ENCODE measurements at places on chromosomes 3 and 15.
A peak's percentile ranks its signal among the peaks of the same experiment; 100 is the strongest.

DNA sequence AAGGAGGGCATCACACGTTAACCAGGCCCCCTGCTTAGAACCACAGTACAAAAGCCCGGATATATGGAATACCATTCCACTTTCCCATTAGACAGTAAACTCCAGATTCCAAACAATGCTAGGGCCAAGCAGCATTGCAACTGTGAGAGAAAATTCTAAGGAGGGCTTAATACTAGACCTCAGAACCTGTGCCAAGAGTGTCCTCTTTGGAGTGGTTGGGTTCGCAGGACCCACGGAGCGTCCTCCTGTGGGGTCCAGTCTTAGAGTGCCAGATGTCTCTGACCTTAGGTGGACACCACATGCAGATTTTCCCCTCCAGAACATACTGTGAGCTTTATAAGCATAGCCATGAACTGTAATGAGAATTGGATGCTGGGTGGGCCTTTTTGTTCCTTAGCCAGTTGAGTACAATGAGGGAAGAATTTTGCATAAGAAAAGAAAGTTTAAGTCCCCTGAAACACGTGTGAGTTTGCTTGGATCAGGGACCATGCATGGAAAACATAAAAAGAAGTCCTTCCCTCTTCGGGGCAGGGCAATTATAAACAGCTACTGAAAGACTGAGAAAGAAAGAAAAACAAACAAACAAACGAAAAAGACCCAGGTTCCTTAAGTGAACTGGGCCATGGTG, 325.7 kb downstream of the NEK10 start:
- no peak for DNase-seq

DNA sequence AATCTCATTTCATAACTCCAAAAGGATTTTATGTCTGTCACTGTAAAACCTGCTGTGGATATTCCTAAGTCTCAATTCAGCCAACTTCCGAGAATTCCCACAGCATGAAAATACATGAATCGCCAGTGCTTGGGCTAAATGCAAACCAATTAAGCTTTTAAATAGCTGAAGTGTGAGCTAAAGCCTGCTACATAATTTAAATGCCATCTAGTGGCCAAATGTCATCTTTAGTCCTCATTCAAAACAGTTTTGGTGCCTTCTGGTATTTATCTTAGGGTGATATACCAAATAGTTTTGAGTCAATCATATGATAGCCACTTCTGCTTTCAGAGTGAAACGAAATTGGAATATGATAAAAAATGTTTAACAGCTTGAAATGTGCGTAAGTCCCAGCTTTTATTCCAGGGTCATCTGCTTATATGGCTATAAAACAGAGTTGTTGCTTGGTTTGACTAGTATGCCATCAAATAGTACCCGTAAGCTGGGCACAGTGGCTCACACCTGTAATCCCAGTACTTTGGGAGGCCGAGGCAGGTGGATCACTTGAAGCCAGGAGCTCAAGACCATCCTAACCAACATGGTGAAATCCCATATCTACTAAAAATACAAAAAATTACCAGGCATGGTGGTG, 41.8 kb upstream of the CCNL1 start:
- no peak for DNase-seq

- peak; percentile 44 for DNase-seq
These were observed 3.3 kb downstream of the TUBGCP5 start for GRCh38 chr15:23035964-23036566.

GRCh38 chr3:158486200-158486599, 84.8 kb upstream of the MLF1 start:
- DNase-seq = no peak

GRCh38 chr3:151580591-151580990, 119.7 kb upstream of the IGSF10 start:
- DNase-seq = no peak

GRCh38 chr3:142706321-142707127, 17.3 kb upstream of the TRPC1 start:
- no peak for DNase-seq

- no peak for DNase-seq
These were observed 676.8 kb upstream of the UBE2E2 start for GRCh38 chr3:22526266-22526837.

- DNase-seq = no peak
These were observed 275.9 kb downstream of the DOCK3 start for GRCh38 chr3:50950591-50950990.

- no peak for DNase-seq
These were observed 138.3 kb downstream of the DIPK2A start for GRCh38 chr3:144109944-144110343.

GRCh38 chr15:100879061-100879463, 569 bp upstream of the ALDH1A3 start:
- no peak for DNase-seq

DNA sequence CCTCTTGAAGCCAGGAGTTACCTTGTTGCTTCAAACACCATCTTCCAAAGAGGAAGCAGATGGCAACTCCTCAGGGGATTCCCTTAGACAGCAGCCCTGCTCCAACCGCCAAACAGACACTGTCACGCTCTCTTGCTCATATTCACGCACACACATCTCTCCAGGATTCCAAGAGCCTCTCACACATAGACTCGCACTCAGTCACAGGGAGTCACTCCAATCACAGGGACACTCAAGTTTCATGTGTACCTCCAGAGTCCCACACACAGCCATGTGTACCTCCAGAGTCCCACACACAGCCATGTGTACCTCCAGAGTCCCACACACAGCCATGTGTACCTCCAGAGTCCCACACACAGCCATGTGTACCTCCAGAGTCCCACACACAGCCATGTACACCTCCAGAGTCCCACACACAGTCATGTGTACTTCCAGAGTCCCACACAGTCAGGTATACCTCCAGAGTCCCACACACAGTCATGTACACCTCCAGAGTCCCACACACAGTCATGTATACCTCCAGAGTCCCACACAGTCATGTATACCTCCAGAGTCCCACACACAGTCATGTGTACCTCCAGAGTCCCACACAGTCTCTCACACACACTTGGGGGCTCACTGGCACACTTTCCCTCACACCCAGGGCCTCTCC, 6.1 kb downstream of the VWA5B2 start:
- no peak for DNase-seq

- DNase-seq = no peak
These were observed 5.4 kb upstream of the FBN1 start for GRCh38 chr15:48650931-48651330.

GRCh38 chr15:100318880-100319279, 22.9 kb downstream of the ADAMTS17 start:
- DNase-seq = no peak

DNA sequence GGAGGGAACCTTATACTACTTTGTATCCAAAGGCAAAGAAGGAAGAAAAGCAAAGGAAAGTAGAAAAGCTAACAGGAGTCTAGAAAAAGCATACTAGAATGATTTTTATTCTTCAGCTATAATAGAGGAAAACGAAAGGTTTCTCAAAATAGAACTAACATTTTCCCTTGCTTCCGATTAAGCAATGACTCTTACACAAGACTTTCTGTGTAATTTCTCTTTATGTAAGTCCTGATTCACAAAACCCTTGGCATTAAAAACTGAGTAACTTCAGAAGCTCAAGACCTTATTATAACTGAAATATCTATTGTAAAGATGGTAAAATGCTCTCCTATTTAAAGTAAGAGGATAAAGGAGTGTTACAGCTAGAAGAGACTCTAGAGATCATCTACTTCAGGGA, 97.4 kb downstream of the DTWD1 start:
- DNase-seq = no peak

DNA sequence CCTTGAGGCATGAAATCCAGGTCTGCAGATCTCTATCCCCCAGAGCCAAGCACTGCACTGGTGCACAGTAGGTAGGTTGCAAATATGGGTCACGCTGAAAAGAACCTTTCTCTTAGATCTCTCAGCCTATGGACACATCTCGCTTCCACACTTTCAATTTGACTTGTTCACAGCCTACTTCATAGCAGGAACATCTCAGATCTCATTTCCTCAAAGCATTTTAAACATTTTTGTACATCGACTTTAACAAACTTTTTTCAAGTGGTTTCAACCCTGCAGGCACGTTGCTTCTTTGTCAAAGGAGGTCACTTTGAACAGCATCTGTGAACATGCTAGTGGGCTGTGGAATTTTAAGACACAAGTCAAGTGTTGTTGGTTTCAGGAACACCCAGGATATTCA, 76.0 kb downstream of the SLC12A8 start:
- DNase-seq = no peak

GRCh38 chr3:88626456-88627120, 476.8 kb downstream of the C3orf38 start:
- no peak for DNase-seq

GRCh38 chr3:40186508-40186907, 123.0 kb upstream of the EIF1B start:
- no peak for DNase-seq

- no peak for DNase-seq
These were observed 133.2 kb downstream of the LIPC start for GRCh38 chr15:58564981-58565380.

DNA sequence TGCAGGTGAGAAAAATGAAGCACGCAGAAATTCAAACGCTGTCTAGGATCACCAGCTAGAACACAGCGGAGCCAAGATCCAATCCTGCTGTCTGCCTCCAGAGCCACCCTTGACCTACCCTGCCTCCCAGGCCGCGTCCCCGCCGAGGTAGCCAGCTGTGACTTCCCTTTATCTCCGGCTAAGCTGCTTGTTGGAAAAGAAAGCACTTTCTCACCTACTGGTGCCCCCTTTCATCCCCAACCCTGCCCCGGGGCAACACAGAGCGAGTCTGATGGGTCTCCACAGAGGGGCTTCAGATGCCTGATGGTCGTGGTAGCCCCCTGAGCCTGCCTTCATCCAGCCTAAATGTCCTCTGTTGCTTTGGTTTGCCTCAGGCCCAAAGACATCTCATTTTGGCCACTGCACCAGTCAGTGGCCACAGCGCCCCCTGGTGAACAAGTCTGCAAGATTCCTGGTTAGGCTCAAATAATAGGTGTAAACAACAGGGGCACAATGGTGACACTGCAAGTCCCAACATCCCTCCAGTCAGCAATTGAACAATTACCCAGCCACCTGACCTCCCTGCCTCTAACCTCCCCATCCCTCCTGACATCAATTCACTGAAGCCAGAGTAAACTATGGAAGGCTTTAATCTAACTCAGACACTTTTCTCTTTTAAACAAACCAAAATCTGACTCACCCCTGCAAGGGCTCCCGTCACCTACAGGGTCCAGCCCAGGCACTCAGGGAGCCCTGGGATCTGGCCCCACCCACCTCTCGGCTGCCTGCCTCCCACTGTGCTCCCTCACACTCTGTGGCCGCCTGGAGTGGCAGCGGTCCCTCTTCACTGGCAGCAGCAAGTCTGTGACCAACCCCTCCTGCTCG, 27.3 kb upstream of the BCL2L10 start:
- DNase-seq = peak; percentile 63

- DNase-seq = no peak
These were observed 24.5 kb upstream of the TRAK1 start for GRCh38 chr3:42066516-42067181.

DNA sequence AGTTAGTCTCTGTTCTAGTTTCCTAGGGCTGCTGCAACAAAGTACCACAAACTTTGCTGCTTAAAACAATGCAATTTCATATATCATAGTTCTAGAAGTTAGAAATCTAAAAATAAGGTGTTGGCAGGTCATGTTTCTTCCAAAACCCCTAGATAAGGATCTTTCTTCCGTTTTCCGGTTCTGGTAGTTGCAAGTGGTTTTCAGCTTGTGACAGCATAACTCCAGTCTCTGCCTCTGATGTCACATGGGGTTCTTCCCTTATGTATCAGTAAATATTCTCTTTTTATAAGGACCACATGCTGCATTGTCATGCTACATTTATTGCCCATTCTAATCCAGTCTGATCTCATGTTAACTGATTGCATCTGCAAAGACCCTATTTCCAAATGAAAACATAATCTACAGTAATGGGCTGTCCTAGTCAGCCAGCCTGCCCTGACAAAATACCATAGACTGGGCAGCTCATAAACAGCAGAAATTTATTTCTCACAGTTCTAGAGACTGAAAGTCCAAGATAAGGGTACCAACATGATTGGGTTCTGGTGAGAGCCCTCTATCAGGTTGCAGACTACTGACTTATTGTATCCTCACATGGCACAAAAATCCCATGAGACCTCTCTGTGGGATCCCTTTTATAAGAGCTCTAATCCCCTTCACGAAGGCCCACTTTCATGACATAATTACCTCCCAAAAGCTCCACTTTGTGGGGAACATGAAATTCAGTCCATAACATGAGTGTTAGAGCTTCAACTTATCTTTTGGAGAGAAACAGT, 642.0 kb upstream of the NAALADL2 start:
- DNase-seq = no peak

- DNase-seq = no peak
These were observed 49.4 kb upstream of the MAGEF1 start for GRCh38 chr3:184761075-184761841.

GRCh38 chr15:22866079-22866478, 27.6 kb downstream of the NIPA2 start:
- no peak for DNase-seq
